ENCODE measurements at places on chromosomes 7 and 10.

DNA sequence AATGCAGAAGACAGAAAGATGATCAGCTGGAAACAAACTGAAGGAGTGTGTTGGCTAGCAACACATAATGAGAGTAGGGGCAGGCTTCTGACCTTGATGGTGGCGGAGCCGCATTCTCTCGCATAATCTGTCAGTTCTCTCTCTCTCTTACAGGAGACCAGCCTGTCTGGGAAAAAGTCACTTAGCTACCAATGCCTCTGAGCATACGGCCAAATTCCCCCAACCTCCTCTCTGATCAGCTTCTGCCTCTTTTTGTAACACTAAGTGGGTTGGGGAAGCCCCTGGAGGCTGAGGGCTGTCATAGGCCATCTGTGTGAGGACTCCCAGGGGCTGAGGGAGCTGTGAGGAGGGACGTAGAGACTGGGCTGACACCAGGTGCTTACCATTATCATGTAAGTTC lies 104.6 kb downstream of the HIPK2 start:
- peak; percentile 86 for DNase-seq

GRCh38 chr7:13016592-13017332 lies 329.3 kb downstream of the ARL4A start:
- no peak for DNase-seq

DNA sequence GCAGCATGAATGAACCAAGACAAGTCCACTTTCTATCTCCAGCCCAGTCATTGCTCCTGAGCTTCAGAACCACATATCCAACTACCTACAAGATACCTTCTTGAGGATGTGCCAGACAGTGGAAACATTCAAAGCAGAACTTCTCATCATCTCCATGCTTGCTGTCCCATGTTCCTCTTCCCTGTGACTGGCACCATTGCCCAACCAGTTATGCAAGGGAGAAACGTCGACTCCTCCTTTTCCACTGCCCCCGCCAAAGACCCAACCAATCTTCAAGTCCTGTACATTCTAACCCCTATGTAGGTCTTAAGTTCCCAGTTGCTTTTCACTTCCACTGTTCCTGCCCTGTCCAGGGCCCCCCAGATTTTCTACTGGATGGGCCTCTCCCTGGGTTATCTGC lies 225.7 kb downstream of the RPS24 start:
- DNase-seq = no peak

- DNase-seq = no peak
Observed at GRCh38 chr7:706721-707120, 19.8 kb upstream of the DNAAF5 start.

DNA sequence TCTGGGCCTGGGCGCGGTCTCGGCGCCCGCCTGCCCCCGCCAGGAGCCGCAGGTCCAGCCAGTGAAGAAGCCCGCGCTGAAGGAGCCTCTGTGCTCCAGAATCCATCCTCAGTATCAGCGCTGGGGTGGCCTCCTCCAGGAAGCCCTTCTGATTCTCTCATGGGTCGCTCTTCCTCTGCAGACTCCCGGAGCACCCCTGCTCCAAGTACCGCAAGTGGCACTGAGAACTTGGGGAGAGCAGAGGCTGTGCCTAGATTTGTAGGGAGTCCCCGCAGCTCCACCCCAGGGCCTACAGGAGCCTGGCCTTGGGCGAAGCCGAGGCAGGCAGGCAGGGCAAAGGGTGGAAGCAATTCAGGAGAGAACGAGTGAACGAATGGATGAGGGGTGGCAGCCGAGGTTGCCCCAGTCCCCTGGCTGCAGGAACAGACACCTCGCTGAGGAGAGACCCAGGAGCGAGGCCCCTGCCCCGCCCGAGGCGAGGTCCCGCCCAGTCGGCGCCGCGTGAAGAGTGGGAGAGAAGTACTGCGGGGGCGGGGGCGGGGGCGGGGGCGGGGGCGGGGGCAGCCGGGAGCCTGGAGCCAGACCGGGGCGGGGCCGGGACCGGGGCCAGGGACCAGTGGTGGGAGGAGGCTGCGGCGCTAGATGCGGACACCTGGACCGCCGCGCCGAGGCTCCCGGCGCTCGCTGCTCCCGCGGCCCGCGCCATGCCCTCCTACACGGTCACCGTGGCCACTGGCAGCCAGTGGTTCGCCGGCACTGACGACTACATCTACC lies at the start of gene ALOX5:
TSS of gene ALOX5 (plus strand) at position 641 of the 774 bp plus-strand sequence. CDS start at position 705, 64 bp downstream.
- peak; percentile 8 for DNase-seq

- DNase-seq = no peak
Observed at GRCh38 chr10:25888627-25889026, 45.4 kb upstream of the MYO3A start.

GRCh38 chr7:107785926-107786325 lies 17.1 kb downstream of the SLC26A3 start:
- no peak for DNase-seq

GRCh38 chr10:11810313-11810766 lies 12.8 kb upstream of the PROSER2 start:
- no peak for DNase-seq

DNA sequence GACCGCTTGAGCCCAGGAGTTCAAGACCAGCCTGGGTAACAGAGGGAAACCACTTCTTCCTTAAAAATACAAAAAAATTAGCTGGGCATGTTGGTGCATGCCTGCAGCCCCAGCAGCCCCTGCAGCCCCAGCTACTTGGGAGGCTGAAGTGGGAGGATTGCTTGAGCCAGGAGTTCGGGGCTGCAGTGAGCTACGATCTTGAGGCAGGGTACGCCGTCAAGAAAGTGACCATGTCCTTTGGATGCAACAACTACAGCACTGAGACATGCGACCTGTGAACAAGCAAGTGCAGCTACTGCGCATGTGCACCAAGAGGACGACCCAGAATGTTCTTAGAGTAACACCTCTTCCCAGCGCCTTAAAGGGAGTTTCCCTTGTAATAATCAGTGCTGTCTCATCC lies 66.6 kb upstream of the ZNF479 start:
- DNase-seq = no peak

DNA sequence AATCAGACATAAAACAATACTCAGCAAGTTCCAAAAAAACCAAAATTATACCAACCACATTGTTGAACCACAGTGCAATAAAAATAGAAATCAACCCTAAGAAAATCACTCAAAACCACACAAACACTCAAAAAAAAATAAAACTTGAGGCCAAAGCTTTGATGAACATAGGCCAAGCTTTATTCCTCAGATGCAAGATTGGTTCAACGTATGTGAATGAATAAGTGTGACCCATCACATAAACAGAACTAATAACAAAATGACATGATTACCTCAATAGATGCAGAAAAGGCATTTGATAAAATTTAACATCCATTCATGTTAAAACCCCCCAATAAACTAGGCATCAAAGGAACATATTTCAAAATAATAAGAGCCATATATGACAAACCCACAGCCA lies 506.1 kb upstream of the FZD8 start:
- DNase-seq = no peak

- DNase-seq = peak; percentile 40
Observed at GRCh38 chr10:46229144-46229563, 57.6 kb upstream of the ANTXRL start.

DNA sequence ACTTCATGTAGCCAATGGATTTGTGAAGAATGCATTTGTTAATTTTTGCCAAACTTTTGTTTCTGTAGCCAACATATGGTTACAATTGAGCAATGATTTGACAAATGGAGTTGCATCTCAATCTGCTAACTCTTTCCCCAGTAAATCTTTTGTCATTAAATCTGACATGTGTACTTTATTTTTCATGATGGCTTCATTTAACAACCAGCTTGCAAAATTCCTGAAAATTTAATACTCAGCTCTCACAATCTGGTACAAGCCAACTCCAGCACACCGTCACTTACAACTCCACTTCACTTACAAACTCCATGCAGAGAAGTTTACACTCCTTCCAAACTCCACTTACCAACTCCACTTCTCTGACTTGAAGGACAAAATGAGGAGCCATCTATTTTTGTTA lies 26.5 kb upstream of the HIBADH start:
- DNase-seq = no peak

DNA sequence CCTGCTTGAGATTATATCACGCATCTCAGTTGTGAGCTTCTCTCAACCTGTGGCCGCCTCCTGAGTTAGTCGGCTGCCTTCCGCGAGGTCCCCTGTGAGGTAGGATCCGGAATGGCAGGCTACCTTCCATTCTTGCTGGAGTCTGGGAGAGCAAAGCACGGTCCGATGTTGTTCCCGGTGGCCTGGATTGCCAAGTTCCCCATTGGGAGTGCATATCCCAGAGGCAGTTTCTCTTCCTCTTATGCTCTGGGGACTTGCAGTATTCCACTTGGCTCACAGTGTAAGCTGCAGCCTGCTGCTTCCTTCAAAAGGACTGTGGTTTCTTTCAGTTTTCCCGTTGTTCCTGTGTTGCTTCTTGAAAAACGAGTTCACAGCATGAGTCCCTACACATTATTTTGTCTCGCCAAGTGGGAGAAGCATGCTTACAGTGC lies 225.4 kb upstream of the ZWINT start:
- DNase-seq = no peak

DNA sequence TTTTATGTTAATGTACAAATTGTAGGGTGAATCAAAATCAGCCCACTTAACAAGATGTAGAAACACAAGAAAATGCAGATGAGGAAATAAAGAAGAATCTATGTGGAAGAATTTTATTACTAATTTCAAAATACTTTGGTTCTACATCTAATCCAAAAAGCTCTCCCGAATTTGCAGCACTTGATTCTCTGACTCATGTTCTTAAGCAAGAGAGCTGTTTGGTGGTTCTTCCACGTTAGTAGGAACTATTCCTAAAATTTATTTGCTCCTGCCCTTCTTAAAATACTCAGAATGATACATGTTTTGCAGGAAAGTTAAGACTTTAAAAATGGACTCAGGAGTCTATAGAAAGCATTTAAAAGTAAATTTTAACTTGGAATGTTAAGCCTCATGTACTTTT lies 91.8 kb downstream of the ZMYND11 start:
- DNase-seq = no peak

DNA sequence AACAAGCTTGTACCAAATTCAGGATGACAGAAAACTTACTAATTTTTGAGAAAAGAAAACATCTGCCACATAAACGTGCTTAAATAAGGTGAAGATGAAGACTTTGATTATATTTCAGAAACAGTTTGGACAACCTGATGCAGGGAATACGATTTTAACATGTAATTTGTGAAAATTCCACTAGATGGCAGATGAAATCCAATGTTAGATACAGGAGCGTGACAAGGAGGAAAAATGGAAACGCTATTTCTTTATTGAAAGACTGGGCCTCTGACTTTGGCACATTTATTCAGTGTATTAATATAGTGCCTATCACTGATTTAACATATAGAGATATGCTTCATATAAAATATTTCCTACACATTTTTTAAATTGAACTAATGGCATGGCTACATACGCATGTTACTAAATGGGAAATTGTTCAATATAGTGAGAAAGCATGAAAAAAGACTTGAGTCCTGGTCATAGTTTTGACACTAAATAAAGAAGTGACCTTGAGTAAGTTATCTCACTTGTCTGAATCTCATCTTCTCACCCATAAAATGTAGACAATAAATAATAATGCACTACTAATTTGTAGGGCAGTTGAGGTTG lies 60.7 kb downstream of the CD36 start:
- DNase-seq = peak; percentile 30

DNA sequence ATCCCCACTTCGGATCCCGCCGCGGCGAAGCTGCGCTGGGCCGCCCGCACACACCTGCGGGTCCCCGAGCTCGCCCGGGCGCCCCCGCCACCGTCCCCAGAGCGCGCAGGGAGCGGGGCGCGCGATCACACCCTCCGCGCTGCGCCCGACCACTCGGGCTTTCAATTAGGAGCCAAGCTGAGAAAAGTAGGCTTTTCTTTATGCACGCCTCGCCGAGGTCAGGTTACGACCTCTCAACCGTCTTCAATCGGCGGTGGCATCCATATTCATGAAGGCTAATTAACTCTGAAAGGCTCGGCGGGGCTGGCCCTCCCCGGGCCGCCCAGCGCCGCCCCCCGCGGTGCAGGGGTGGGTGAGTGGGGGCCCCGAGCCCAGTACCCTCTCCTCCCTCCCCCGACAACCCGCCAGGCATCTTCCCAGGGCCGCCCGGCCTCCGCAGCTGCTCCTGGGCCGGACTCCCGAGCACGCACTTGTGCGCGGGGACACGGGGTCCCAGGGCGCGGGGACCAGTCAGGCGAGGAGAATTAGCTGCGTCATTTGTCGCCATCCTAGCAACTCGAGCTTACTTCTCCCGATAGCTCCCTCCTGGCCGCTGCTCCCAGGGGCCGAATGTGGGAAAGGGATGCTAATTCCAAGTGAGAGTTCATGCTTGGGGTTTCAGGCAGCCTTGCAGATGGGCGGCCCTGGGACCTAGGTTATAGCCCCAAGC lies 155.5 kb upstream of the LYZL2 start:
- peak; percentile 31 for DNase-seq

DNA sequence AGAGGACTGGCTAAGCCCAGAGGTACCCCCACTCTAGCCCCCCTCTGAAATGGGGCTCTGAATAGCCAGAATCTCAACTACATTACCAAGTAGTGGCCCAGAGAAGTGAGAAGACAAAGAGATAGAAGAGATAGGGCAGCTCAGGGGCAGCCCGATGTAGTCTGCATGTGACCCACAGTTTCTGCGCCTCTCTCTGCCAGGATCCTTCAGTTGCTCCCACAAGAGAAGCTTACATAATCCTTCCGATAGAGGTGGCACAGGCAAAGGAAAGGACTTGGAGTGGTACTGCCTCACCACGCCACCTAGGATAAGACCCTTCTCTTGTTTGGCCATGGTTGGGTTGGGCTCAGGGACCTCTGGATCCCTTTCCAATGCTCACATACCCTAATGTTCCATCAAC lies 5.4 kb upstream of the PDE1C start:
- no peak for DNase-seq

Data from activated CD4-positive, alpha-beta T cell treated with anti-CD3 and anti-CD28 coated beads, Interleukin-10, Interleukin-2, amounts not matched to agents 100 ng/mL and 50 ng/mL, durations not matched to agents 16 hours and 8 hours (primary cell).